ENCODE measurements at places on chromosomes 5 and 9.

GRCh38 chr5:93915142-93915553 lies 173.7 kb upstream of the POU5F2 start:
- DNase-seq = peak; percentile 40

- peak; percentile 68 for DNase-seq
Measured at GRCh38 chr5:147628058-147628895, 118.4 kb upstream of the DPYSL3 start.

GRCh38 chr5:10297646-10298204 lies 10.0 kb downstream of the CMBL start:
- DNase-seq = no peak

DNA sequence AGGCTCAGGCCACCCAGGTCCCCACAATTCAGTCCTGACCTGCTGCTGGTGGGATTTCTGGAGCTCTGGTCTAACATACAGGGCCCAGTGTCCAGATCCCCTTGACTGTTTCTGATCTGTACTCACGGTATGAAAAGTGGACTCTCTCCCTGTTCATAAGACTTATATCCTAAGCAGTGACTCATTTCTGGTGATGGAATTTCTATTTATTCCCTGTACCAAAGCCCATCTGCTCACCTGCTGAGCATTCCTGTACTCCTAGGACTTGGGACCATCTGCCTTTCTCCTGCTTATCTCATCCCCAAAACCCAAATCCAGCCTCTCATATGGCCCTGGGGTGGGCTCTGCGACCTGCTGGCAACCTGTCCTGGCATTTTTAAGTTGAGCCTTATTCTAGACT lies 86.6 kb downstream of the APBA1 start:
- no peak for DNase-seq

DNA sequence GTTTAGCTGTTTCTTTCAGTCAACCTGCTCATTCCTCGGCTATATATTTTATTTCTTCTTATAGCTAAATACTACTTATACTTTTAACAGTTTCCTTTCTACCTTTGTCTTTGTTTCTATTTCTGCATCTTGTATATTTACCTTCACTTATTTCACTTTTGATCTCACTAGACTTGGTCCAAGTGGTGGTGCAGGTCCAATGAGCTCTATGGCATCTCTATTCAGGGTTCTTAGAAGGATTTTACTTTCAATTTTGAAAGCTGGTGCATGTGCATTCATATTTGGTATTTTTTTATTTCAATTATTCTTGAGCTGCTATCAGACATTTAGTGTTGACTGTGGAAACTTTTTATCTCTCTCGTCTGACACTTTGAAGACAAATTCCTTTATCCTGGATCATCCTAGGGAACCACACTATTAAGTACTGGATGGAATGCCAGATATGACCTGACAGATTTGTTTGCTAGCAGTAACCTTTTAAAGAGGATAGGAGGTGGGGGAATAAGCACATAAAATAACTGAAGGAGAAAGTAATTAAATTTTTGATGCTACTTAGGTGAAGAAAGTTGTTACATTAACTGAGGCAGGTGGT lies 123.1 kb upstream of the PJA2 start:
- DNase-seq = no peak

- no peak for DNase-seq
Measured at GRCh38 chr9:77021922-77022782, 2.7 kb downstream of the FOXB2 start.

DNA sequence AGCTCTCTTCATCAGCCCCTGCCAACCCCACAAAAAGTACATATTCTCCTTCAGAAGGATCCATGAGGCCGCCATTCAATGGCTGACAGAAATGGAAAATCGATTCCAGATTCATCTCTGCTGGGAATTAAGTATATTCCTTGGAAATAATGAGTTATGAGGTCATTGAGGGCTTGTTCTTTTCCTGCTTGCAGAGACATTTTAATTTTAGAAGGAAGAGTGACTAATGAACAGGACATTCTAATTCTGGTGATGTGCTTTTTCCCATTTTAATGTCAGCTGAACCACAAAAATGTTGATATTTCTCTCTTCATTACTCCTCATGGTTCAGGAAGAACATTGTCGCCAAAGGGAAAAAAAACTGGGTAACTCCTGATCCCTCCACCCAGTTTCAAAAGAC lies 314.0 kb downstream of the PIK3R1 start:
- no peak for DNase-seq

GRCh38 chr5:53237876-53238275 lies 128.3 kb upstream of the MOCS2 start:
- DNase-seq = no peak

GRCh38 chr9:121714075-121714705 lies 62.8 kb downstream of the DAB2IP start:
- no peak for DNase-seq

- DNase-seq = no peak
Measured at GRCh38 chr5:180202939-180203573, 6.0 kb downstream of the RASGEF1C start.

DNA sequence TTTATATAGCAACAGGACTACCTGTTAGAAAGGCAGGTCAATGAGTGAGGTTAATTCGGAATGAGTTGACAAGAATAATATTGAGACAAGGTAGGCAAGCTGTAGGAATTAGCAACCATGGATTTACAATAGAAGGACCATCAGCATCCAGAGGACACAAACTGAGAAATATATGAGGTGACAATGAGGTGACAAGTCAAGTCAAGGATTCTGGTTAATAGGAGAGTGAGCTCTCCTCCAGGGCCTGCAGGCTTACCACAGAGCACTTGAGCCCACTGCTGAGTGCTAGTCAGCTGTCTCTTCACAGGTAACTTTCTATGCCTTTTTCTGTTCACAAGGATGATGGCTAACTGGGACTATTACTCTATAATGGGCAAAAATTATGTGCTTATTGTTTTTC lies 227.2 kb downstream of the MRPS30 start:
- DNase-seq = no peak

DNA sequence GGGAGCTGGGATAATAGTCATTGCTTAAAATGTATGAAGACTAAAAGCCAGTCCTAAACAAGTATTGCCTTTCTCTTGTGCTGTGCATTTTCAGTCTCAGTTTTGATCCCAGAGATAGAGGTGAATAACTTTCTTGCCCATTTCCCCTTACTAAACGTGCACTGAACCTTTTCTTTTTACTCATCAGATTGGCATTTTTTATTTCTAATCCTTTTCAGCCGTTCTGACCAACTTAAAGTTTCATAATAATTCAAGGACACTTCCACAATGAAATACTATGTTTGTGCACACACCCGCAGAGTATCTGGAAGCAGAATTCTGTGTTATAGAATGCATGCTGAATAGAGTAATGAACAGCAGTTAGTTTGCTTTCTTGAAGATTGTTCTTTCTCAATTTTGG lies 343.6 kb downstream of the LRRC70 start:
- no peak for DNase-seq

DNA sequence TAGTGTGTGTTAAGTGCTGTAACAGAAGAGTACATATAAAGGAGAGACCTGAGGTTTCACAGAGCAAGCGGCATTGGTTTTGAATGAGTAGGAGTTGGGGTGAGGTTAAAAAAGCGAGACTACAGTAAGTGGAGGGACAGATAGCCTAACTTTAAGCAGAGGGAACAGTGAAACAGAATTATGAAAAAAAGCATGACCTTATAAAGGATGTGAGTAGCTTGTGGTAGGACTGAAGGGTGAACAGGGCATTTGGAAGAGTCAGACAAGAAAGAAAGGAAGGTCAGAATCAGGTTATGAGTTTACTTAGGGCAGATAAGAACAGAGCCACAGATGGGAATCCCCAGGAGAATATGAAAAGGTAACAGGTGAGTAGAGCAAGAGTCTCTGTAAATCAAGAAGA lies 22.5 kb downstream of the MSANTD3 start:
- no peak for DNase-seq

DNA sequence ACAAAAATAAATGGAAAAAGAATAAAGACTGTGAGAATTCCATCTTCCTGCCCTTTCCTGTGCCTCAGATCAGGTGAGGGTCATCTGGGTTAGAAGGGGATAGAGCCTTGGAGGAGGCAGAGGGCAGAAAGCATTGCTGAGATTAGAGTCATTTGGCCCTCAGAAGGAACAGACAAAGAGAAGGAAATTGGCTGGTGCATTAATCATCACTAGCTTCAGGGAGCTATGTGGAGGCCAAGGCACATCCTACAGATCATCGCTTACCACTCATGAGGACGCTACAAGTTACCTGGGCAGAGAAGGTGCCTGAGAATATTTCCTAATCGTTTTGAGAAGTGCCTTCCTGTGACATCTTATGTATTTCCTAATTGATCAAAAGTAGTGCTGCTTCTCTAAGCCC lies 74.5 kb downstream of the C7 start:
- no peak for DNase-seq

- DNase-seq = no peak
Measured at GRCh38 chr5:5066276-5067186, 73.6 kb upstream of the ADAMTS16 start.

- no peak for DNase-seq
Measured at GRCh38 chr9:130982636-130983358, 26.2 kb upstream of the LAMC3 start.

- no peak for DNase-seq
Measured at GRCh38 chr5:119808474-119808873, 179.1 kb downstream of the FAM170A start.

GRCh38 chr5:33981408-33982162 lies 2.9 kb downstream of the SLC45A2 start:
- no peak for DNase-seq

DNA sequence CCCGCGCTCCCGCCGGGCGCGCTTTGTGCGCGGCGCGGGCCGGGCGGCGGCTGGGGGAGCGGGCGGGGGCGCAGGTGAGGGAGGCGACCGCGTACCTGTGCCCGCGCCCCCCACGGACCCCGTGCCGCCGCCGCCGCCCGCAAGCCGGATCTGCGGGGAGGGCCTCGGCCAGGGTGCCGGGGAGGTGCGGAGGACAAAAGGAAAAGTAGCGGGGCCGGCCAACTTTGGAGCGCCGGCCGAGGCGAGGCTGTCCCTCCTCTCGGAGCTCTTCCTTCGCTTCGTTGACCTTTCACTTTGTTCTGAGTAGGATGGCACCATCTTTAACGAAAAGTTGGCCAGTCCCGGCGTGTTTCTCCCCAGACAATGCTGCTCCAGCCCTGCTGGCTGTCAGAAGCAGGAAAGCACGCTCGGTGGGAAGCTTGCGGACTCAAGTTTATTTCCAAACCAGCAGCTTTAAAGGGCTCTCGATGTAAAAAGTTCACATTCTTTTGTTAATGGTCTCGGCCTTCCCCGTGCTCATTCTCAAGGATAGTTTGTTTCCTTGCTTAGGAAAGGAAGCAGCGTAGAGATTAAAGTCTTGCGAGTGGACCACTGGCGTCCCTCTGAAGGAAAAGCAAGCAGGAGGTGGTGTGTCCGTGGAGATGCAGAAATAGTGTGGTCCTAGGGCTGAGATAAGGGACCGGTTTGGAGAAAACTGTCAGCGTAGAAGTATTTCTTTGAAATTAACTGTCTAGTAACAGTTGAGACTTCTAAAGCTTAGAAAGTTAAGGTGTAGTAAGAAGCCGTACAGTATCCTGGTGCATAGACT lies 639 bp downstream of the EHMT1 start:
- DNase-seq = peak; percentile 10

- peak; percentile 6 for DNase-seq
Measured at GRCh38 chr9:136437839-136438547, 1.7 kb downstream of the INPP5E start.

DNA sequence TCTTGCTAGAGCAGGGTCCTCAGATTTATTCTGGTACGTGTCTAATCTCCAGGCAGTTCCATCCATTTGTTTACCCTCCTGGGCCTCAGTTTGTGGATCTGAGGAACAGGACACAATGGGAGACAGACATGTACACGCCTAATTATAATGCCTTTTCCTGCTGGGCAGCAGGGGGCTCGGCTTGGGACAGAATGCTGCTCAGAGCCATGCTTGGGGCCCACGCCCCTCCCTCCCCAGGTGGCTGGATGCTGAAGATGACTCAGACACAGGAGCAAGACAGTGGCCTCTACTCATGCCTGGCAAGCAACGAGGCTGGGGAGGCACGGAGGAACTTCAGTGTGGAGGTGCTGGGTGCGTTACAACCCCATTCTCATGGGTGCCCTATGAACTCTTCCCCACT lies 72.7 kb upstream of the ASS1 start:
- no peak for DNase-seq
